ENCODE measurements at places on chromosomes 1 and 21.

DNA sequence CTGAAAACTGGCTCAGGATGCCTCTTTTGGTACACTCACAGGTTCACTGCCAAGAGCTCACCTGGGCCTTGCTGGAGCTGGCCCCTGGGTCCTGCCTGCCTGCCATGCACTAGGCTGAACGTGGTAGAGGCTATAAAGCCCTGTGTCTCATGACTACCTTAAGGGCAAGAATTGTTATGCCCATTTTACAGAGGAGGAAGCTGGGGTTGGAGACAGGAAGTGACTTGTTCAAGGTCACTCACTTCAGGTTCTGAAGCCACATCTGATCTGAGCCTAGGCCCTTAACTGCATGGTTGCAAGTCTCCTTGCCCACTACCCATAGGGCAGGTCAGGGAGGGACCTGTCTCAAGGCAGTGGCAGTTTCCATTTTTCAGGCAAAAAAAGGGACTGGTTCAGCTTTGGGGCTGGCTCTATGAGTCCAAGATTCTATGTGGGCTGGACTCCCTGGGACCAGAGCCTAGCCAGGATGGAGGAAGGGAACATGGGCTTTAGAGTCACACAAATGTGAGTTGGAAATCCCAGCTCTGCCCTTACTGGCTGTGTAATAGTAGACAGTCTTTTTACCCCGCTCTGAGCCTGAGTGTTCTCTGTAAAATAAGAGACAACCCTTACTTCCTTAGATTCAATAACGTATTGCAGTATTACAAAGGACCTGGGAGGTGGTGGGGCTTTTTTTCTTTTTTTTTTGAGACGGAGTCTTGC is 7.8 kb downstream of the STK40 start:
- no peak for DNase-seq

- no peak for DNase-seq
Measured at GRCh38 chr1:57033222-57034001, 67.6 kb upstream of the C8B start.

DNA sequence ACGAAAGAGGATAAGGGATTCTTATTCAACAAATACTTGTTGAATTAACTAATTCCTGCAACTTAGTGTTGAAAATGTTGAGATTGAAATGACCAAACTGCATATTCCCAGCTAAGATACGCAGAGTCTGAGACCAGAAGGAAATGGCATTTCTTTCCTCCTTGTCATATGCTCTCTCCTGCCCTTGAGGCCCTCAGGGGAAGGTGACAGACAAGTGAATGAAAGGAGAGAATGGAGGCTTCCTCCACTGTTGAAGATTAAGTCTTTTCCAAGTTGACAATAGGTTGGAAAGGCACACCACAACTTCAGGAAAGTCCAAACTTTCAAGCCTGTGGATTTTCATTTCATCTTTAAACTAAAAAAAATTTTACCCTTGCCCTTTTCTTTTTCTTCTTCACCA is 3.1 kb upstream of the ZNF697 start:
- DNase-seq = no peak

DNA sequence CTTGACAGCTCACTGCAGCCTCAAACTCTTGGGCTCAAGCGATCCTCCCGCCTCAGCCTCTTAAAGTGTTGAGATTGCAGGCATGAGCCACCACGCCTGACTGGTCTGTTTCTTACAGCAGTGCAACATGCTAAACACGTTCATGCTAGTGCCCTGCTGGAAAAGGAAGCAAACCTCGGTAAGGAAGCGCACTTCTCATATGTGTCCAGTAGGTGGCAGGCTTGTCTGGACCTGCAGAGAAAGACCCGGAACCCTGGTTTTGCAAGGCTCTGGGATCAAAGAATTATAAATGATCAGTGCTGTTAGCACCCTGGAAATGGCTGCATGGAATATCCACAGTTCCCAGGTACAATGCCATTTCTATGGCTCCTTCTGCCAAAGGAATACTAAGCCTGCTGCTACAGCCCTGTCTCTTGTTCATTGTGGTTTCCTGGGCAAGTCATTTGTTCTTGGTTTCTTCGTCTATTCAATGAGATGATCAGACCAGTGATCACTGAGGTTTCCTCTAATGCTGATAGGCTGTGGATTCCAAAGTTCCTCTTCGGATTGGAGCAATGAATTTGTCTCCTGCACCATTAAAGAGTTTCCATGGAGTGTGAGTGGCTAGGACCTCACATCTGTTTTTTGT is 15.9 kb downstream of the RNU5D-1 start:
- no peak for DNase-seq

DNA sequence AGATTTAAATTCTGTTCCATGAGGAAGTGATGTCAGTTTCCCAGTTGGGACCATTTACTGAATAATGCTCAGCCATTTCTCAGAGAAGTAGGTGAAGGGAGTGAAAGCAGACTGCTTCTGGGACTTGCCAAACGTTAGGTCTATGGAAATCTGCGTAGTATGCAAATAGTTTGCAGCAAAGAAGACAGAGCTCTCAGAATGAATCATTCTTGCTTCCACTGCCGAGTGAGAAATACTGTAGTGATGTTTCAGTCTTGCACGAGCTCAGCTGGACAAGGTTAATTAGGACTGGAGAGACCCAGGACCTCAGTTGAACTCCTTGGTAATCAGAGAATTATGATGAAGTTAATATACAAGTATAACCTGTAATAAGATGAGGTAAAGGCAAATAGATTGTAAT is 317.7 kb upstream of the DAB1 start:
- DNase-seq = no peak
